GM20000 (cell line): ENCODE measurements at places on chromosomes 6 and 20.
A peak's percentile ranks its signal among the peaks of the same experiment; 100 is the strongest.

GRCh38 chr6:113122060-113122459 lies 735.1 kb upstream of the MARCKS start:
- no peak for DNase-seq

GRCh38 chr6:108914235-108915022 lies 66.2 kb downstream of the ARMC2 start:
- DNase-seq: peak; percentile 24

DNA sequence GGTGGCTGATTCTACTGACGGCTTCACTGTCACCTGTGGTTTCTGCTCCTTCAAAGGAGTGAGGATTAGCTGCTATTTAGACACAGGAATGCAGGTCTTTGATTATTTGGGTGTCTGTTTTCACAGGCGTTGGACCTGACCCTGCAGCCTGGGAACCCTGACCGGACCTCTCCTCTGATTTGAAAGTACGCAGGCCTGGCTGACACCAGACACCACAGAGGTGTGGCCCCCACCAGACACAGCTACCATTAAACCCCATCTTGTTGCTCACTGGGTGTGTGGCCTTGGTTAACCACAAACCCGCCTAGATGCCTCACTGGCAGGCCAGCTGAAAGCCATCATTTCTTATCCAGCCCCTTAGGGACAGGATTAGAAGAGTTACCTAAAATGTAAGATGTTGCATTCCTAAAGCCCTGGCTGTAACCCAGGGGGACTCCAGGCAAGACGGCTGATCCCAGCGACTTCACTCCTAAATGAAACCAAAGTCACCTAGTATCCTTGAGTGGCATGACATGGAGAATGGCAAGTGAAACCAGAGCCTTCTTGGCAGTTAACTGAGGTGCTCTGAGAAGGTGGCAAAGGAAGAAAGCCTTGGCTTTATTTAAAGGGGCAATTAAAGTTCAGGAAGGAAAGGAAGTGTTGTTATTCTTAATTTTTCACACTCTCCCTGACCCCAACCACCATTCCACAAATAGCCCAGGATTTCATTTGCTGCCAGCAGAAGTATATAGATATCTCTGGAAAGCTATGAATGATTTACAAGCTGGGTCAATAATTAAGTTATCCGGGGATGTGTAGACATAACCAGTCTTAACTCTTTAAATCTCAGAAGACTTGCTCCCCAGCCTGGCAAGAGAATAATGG lies 169.9 kb downstream of the QRSL1 start:
- DNase-seq: no peak

DNA sequence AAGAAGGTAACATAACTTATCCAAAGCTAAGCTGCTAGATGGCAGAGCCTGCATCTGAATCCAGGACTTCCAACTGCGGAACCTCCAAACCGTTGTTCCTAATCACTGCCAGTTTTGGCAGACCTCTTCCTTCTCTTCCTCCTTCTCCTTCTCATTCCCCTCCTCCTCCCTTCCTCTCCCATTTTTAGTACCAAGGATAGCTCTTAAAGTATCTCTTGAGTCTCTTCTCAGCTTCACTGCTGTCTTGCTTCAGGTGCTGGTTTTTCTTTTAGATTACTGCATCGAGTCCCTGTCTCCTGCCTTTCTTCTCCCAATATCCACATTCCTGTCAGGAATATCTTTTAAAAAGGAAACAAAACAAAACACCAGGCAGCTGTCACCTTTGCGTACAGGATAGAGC lies 77.1 kb downstream of the CDYL start:
- no peak for DNase-seq

DNA sequence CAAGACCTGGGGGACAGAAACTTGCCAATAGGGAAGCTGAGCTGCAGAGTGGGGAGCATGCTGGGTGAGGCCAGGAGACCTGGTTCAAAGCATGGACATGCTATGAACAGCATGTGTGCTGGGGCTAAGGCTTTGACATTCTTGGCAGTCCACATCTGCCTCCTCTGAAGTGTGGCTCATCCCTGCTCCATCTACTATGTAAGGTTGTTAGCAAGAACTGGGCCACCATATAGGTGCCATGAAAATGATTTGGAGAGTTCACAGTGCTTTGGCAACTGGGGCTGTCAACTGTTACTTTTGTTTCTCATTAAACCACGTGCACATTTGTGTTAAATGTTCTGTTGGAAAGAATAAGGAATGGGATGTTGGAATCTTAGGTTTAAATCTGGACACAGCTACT lies 311.1 kb downstream of the CDC5L start:
- DNase-seq: no peak

DNA sequence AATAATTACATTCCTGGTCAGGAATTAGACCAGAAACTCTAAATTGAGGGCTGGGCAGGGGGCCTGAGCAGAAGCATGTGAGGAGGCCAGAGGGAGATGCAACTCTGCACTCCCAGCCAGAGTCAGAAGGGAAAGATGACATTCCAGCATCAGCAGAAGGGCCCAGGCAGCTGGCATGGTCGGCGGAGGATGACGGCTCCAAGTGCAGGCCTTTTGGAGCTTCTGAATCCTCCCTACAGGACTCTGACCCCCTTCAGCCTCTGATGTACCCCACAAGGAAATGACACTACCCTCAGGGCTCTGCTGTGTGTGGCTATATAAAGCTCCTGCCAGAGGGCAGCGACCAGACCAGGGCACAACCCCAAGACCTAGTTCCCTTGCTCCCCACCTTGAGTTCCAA lies 1.9 kb downstream of the LRFN2 start:
- DNase-seq: no peak

DNA sequence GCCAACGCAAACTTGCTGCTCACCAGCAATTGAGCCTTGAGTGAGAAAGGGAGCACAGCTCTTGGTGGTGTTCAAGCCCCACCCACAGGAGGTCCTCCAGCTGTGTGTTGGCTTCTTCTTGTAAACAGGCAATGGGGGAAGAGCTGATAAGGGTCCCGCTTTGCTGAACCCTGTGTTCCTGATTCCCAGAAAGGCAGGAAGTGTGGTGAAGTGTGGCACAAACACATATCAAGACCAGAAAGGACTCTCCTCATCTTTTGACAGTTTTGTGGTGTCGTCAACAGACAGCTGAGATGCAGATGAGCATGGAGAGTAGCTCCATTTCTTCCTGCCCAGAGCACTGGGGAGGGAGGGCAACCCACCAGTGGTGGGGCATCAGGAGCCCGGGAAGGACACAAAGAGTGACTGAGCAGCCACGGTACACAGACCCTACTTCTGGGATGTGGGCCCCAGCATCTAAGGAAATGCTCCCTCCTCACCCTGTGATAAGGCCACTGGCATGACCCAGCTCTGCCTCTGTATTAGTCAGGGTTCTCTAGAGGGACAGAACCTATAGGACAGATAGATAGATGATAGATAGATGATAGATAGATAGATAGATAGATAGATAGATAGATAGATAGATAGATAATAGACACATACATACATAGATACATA lies 188.9 kb upstream of the TAB2 start:
- DNase-seq: no peak

DNA sequence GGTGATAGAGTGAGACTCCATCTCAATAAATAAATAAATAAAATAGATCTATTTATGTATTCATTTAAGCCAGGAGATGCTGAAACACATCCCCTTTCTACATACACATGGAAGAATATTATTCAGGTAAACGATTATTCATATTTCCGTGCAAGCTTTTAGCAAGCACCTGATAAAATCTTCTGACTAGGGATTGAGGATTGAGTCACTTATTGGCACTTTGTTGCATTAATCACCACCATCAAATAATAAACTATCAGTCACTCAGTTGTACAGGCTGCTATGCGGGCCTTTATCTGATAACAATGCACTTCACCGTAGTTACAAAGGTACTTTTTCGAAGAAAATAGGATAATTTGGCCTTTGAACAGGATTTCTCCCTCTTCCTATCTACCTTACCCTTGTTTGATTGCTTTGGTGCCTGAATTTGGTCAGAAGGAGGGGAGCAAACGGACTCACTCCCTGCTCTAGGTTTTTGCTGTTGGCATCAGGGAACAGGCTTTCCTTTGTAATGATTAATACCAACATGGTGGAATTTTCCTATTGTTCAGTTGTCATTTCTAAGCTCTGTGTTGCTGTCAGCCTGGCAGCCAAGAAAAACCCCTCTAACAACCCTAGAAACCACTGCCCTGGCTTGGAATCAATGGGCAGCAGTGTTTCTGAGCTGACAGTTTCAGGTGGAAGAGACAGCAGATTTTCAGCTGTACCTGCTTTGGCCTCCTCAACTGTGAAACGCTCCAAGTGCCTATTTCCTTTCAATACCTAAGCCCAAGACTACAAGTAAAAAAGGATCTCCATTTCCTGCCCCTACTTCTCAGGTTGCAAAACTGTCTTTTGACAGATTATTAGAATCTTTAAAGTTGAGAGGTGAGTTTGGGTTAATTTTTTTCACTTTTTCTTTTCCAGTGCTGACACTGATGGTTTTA lies 63.0 kb downstream of the MYB start:
- DNase-seq: no peak

- no peak for DNase-seq
Measured at GRCh38 chr20:13061381-13061780, 52.6 kb downstream of the SPTLC3 start.

- DNase-seq: no peak
Measured at GRCh38 chr6:13907614-13908215, 17.0 kb upstream of the RNF182 start.

DNA sequence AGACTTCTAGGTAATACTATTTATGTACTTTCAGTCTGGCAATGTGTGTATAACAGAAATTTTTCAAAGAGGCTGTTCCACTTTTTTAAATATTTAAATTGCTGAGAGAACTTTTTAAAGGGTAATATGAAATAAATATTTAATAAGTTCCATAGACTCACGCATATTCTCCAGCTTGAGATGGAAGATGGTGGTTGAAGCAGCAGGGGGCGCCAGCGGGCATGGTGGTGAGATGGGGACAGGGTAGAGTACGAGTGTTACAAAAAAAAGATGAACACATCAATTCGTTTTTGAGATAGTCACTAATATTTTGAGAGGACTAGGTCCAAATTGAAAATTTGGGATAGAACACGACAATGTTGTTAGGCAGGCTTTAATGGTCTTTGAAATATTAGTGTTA lies 68.4 kb downstream of the RSPO3 start:
- DNase-seq: peak; percentile 33

DNA sequence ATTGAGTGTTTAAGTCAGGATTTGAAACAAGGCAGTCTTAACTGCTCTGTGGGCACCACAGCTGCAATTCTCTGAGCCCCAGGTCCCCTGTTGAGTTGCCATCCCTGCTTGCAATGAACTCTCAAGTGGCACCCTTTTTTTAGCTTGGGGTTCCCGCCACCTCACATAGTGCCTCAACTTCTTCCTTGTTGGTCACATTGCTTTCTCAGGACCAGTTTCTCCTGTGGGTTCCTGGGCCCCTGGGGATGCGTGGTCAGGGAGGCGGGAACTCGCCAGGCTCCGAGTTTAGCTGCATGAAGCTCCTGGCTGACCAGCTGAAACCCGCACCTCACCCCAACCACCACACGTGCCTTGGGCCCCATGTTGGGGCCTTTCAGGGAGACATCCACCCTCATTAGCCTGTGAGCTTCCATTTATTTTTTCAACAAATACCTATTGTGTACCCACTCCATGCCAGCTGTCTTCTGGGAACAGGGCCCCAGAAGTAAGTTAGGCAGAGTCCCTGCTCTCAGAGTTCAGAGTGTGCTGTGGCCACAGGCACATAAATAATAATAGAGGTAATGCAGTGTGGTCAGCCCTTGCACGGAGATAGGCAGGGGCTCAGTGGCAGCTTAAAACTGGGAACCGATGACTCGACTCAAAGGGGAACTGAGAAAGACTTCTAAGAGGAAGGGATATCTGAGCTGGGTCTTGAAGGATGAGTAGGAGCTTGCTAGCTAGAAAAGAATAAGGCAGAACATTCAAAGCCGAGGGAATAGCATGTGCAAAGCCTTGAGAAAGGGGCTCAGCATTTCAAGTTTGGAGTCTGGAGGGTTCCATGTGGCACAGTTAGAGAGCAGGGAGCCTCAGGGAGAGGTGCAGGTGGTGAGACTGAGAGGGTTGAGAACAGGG lies 33.9 kb upstream of the FAM83D start:
- peak; percentile 71 for DNase-seq

DNA sequence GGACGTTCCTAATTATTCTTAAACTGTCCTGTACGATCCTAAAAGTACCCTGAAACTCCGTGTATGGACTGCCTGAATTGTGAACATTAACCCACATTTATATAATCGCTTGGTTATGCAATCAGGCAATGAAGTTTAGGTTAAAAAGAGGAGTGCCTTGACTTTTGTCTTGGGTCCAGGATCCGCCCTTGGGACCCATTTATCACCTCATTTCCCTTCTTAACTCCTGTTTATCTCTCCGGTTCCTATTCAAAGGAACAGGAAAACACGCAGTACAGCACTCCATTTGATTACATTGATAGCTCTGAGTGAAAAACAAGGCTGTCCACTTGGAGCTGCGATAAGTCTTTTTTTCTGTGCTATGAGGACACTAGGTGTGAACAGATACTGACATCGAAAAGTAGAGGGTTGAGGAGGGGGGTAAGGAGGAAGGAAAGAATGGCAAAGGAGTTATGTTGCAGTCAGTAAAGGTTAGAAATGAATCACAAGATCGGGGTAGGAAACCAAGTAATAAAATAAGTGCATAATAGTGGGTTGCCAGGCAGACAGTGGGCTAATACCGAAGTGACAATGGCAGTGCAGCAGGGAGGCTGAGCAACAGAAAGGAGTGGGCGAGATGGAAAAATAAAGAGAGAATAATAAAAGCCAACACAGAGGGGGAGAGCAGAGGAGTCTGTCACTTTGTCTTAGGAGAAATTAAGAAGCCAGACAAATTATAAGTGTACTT lies 15.9 kb upstream of the PCK1 start:
- DNase-seq: no peak

DNA sequence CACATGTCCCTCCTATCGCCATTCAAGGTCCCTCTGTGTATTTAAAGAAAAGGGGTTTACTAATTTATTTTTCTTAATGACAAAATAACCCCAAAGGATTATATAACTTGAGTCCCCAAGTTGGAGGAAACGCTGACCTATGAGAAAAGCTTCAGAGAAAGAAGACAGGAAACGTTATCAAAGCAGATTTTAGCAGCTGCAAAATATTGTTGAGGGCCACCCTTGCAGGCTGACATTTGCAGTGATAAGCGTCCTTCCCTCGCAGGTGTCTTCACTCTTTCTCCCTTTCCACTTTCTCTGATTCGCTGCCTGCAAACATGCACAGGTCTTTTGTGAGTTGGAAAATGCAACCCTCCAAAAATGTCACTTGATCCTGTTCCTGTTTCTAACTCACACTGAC lies 103.2 kb upstream of the RIPOR2 start:
- DNase-seq: no peak

DNA sequence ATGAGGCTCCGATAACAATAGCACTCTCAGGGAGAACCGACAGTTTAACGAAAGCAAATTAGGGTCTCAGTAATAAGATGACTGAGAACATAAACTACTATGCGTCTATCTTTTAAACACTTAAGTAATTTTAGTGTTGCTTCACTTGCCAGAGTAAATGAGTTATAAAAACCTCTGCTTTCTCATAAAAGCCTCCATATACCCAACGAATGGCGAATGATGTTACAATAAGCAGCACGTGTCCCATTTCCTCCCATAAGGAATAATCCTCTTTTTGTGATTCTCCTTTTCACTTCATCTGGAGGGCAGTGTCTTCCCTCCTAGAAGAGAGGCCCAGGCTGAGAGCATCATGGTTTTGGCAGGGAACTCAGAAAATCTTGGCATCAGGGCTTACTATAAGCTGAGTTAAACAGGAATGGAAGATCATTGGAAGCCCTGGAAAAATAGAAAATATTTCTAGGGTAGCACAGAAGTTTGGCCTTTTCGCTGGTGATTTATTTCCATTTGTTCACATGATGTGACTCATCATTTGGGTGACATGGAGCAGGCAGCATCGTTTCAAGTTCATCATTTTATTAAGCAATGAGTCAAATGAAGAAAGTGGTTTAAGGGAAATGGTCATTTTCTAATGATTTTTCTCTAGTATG lies 255.4 kb downstream of the ATXN1 start:
- DNase-seq: no peak

GRCh38 chr6:149501201-149501600 lies 16.4 kb upstream of the ZC3H12D start:
- no peak for DNase-seq
